ENCODE measurements at places on chromosomes 16 and 17.

- no peak for DNase-seq
Measured at GRCh38 chr16:67187175-67187890, 2.6 kb downstream of the EXOC3L1 start.

- DNase-seq: no peak
Measured at GRCh38 chr17:39661744-39662541, 3.2 kb upstream of the TCAP start.

DNA sequence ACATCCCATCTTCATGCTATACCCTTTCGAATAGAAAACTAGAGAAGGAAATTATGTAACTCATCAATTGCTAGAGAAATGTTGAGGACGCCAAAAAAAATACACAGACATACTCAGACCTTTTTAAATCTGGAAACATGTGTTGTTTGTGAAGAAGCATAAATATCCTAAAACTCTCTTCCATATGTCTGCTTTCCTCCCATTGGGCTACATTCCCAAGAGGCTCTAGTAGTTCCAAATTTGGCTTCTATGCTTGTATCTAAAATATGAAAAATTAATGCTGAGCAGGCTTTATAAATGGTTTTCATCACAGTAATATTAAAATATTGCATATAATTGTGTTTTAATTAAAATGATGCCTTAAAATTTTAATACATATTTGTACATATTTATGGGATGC lies 297.9 kb upstream of the PSMD7 start:
- no peak for DNase-seq

- DNase-seq: no peak
Measured at GRCh38 chr17:633641-634101, 81.0 kb downstream of the VPS53 start.

GRCh38 chr16:47528431-47528830 lies 67.3 kb downstream of the PHKB start:
- DNase-seq: no peak

DNA sequence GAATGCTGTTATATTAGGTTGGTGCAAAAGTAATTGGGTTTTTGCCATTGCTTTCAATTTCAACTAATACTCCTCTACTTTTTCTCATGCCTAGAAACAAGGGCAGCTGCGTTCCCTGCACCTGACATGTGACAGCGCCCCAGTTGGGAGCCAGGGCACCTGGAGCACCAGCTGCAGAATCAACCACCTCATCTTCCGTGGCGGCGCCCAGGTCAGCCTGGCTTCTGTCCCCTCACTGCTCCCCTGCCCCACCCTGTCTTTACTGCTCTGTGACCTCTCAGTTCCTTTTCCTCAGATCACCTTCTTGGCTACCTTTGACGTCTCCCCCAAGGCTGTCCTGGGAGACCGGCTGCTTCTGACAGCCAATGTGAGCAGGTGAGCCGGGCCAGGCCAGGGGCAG lies 16.4 kb upstream of the ITGAD start:
- no peak for DNase-seq

DNA sequence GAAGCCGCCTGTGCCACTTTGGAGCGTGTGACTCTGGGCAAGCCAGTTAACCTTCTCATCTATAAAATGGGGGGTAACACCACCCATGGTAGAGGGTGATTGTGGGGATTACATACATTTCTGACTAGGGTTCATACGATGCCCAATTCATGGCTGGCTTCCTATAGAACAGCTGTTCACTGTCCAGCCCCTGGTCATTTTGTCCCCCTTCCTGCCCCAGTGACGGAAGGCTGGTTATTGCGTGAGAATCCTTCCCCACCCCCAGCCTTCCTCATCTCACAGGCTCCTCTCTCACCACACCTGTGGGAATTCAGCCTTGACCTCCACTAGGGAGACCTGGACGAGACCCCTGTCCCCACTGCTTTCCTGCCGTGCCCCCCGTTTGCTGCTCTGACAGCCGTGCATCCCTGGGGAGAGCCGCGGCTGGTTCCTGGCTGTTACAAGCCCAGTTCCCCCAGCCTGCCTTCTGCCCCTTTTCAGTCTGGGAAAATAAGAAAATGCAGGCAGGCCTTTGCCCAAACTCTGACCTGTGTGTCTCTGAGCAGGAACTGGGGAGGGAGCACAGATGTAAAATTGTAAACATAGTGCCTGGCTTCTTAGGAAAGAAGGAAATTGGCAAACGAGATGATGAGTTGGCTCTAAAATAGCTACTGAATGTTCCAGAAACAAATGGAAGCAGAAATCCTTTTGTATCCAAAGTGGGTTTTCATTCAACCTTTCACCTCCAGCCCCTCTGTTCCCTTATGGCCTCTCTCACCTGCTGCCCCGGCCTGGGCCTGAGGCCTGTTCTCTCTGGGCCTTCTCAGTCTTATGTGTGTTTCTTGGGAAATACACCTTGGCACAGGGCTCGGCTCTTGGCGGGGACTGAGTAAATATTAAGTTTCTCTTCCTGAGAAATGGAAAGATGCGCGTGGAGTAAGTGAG lies 67.3 kb downstream of the OR1D5 start:
- no peak for DNase-seq

DNA sequence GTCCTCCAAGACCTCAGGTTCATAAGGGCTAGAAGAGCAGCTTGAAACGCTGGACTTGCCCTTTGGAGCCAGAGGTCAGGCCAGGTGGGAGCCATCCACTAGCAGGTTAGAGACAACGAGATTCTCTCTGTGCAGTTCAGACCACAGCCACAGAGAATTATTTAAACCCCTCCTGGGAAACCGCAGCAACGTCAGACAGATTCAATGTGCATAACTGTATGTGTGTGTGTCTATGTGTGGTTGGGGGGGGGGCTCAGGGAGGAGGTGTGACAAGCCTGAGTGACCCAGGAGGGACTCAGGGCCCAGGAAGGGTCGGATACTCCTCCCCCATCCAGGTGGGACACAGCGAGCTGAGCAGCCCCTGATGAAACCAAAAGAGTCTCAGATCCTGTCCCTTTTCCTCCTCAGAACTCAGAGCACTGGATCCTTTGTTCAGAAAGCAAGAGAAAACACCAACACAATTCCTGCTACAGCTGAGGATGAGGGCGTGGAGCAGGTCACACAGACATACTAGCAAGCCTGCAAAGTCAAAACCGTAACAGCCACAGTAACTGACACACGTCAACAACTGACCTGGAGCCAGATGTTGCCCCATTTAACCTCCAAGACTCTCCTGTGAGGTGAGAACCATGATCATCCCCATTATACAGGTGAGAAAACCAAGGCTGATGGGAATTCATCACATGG lies 66.8 kb downstream of the XYLT1 start:
- no peak for DNase-seq

- DNase-seq: no peak
Measured at GRCh38 chr16:56593573-56594291, 4.4 kb downstream of the MT3 start.

GRCh38 chr17:49747632-49748031 lies 16.3 kb downstream of the FAM117A start:
- no peak for DNase-seq

- DNase-seq: no peak
Measured at GRCh38 chr17:68762911-68763310, 161.7 kb upstream of the FAM20A start.

GRCh38 chr17:1413281-1413791 lies 13.3 kb upstream of the YWHAE start:
- DNase-seq: no peak

GRCh38 chr17:69406941-69407340 lies 7.6 kb upstream of the MAP2K6 start:
- no peak for DNase-seq

GRCh38 chr16:13552960-13553257 lies 367.0 kb upstream of the ERCC4 start:
- no peak for DNase-seq

DNA sequence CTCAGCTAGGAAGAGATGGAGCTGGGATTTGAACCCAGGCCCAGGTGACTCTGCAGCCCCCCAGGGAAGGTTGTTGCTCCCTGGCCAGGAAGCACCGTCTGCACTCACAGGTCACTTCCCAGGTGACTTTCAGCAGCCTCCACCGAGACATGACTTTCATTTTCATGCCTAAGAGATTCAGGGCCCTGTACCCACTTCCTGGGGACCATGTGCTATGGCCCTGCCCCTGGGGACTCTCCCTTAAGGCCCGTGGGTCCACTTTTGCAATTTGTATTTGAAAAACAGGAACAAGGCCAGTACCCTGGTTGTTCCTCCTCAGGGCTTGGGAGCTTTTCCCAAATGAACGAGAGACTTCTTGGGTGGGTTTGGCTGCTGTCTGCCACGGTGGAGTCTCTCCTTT lies 191.0 kb downstream of the IRF8 start:
- no peak for DNase-seq

DNA sequence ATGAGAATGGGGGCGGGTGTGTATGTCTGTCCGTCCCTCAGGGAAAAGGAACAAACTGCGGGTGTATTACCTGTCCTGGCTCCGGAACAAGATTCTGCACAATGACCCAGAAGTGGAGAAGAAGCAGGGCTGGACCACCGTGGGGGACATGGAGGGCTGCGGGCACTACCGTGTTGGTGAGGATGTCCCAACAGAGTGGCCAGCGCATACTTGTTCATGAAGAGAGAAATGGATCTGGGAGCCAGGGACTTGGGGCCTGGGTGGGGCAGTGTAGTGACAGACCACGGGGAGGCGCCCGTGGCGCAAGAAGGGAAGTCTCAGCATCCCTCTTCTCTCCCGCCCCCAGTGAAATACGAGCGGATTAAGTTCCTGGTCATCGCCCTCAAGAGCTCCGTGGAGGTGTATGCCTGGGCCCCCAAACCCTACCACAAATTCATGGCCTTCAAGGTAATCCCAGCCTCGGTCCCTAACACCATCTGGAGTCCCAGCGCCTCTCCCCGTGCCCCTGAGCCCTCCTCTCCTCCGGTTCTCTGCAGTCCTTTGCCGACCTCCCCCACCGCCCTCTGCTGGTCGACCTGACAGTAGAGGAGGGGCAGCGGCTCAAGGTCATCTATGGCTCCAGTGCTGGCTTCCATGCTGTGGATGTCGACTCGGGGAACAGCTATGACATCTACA lies 3.5 kb upstream of the C17orf107 start:
- DNase-seq: no peak

GRCh38 chr16:24771132-24771778 lies 41.8 kb downstream of the TNRC6A start:
- DNase-seq: no peak

GRCh38 chr17:45081047-45081703 lies 20.1 kb downstream of the NMT1 start:
- no peak for DNase-seq

- DNase-seq: no peak
Measured at GRCh38 chr16:61432421-61432820, 603.8 kb downstream of the CDH8 start.

DNA sequence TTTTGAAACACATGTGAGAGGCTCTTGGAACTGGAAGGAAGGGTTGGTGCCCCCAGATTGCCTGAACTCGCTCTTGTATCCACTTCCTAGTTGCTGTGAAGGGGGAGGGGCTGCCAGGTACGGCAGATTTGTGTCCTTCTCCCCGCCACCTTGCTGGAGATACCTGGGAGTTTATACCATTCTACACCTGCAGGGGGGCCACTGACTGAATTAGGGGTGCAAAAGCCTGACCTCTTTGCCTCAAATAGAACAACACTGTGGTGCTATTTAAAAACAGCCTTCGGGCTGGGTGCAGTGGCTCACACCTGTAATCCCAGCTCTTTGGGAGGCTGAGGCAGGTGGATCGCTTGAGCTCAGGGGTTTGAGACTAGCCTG lies 35.1 kb upstream of the IL34 start:
- no peak for DNase-seq

DNA sequence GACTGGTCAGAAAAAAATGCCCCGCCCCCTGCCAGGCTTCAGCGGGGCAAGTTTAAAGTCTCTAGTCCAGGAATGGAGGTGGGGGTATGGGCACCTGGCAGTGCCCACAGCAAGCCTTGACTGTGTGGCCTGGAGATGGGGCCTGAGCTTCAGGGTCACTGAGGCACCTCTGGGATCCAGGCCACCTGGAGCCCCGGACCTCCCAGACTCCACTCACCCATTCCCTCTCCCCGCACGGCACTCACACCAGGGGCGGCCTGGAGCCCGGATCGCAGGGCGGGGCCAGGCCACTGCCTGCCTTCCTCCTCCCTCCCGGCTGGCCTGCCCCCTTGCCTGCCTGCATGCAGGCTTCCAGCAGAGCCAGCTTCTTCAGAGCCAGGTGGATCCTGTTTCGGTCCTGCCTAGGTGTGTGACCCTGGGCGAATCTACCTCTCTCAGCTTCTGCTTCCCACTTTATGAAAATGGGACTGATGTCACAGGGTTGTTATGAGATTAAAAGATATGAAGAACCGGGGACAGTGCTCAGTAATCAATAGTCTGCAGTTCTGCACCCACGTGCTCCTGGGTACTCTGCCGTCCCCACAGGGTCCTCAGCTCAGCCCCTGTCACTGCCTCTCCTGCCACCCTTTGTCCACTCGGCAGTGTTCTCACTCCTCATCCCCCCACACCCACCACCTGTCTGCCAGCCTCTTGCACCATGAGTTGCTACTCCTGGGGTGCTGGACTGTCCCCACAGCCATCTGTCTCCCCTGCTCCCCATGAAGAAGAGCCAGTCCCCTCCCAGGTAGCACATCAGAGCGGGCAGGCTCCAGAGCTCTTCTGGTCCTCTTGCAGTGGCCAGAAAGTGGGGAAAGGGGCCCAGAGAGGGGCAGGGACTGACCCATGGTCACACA lies 1.2 kb upstream of the TCAP start:
- no peak for DNase-seq

GRCh38 chr17:28878981-28879380 lies 18.6 kb downstream of the FLOT2 start:
- no peak for DNase-seq

- DNase-seq: peak; percentile 10
Measured at GRCh38 chr16:72099377-72099818, 5.8 kb downstream of the DHX38 start.

GRCh38 chr16:71648921-71649320 lies 22.9 kb downstream of the MARVELD3 start:
- no peak for DNase-seq

GRCh38 chr16:31148896-31149295 lies 970 bp downstream of the PRSS36 start:
- no peak for DNase-seq

GRCh38 chr17:39170109-39170508 lies 4.1 kb upstream of the ARL5C start:
- DNase-seq: no peak

- no peak for DNase-seq
Measured at GRCh38 chr16:59573528-59574271, 839.6 kb upstream of the GOT2 start.

- DNase-seq: no peak
Measured at GRCh38 chr17:8053600-8053999, 14.7 kb downstream of the ALOX15B start.

DNA sequence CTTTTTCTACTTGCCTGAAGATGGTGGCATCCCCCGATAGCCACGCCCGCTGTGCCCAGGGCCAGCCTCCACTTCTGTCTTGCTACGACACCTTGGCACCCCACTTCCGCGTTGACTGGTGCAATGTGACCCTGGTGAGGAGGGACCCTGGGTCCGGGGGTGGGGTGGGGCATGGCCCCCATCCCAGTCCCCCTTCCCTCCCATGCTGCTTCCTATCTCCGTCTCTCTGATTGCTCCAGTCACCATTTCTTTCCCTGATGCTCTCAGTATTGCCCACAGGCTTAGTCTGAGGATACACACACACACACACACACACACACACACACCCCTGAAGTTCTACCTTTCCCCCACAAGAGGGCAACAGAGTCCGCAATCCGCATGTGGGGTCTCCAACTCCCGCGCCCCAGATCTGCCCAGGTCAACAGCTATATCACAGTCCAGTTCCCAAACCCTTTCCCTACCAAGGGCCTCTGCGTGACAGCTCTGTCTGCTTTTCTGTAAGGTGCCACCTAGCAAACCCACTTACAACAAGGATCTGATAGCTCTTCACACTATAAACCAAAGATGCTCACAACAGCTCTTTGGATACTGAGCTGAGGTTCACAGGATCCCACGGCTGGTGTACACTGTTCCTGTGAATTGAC lies 3.4 kb downstream of the SGCA start:
- DNase-seq: peak; percentile 66

- DNase-seq: no peak
Measured at GRCh38 chr16:84268291-84269040, 26.2 kb upstream of the WFDC1 start.

All from NCI-H1436 (cell line).